Suprapubic skin (tissue), 4 donors: ENCODE measurements at places on chromosomes 4 and X.
A peak's percentile ranks its signal among the peaks of the same experiment; 100 is the strongest.

GRCh38 chr4:127622921-127623796 lies 9.6 kb upstream of the INTU start:
- peaks cover 10% of the 10 kb centered on the region for H3K27me3 ChIP-seq
- no peaks in the 10 kb centered on the region for H3K36me3 ChIP-seq
- no peak overlapping the region for H3K27ac ChIP-seq
- peaks cover 14% of the 10 kb centered on the region for H3K4me1 ChIP-seq
- H3K4me3 ChIP-seq: peak overlapping the region; percentile 57

GRCh38 chr4:109235683-109236082 lies 66.8 kb downstream of the COL25A1 start:
- no peaks in the 10 kb centered on the region for H3K4me1 ChIP-seq
- no peaks in the 10 kb centered on the region for H3K36me3 ChIP-seq

DNA sequence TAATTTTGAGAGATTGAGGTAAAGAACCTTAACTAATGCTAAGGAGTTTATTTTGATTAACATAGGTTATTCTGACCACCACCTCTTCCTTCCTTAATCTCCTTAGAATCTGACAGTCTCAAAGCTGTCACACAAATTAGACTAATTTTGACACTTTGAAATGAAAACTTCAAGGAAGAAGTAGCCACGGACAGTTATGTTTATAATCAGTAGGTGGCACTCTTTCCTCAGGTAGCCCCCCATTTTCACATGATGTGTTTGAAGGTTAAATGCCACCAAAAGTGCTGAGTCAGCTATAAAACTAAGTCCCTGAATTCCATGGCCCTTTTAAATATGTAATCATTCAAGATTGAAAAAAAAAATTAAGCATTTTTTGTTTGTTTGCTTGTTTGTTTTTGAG lies 22.4 kb downstream of the TMEM33 start:
- no peaks in the 10 kb centered on the region for H3K27me3 ChIP-seq
- H3K4me3 ChIP-seq: no peak overlapping the region
- no peak for DNase-seq
- peaks cover 19% of the 10 kb centered on the region for H3K36me3 ChIP-seq
- H3K4me1 ChIP-seq: no peaks in the 10 kb centered on the region
- no peak overlapping the region for H3K27ac ChIP-seq

DNA sequence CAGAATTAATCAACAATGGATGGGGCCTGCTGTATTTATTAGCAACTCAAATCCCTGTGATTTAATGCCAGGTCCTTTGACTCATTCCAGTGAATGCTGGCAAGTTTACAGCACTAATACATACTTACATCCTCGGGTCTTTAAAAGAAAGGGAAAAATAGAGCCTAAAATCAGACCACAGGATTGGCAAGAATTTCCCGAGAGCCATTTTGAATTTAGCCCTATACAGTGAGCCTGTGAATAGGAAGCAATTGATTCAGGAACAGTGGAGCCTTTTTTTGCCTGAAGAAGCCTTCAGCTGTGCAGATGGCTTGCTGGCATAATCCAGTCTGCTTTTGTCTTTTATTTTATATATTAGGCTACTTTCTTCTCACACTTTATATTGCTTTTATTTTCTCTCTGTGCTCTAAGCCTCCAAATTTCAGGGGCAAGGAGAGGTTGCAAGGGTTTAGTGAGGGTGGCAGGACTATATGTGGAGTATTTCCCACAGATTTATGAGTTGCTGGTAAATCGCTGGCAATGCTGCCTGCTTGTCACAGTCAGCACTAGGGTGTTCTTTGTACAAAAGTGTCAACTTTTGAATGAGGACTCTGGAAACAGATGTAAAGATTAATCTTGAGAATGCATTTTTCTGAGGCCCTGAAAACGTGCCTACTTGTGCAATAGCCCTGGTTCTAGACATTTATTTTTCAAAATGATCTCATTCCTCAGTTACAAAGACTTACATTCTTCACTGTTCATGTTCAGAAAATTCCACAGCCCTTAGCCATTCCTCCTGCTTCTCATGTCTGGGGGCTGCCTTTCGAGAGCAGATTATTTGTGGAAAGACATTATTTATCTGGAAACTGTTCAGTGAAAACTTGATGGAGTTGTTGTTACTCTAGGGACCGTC lies 303.5 kb downstream of the SPRY1 start:
- no peak overlapping the region for H3K4me3 ChIP-seq
- no peak for DNase-seq
- H3K27me3 ChIP-seq: no peaks in the 10 kb centered on the region
- no peaks in the 10 kb centered on the region for H3K36me3 ChIP-seq
- H3K27ac ChIP-seq: peak overlapping the region; percentile 73

- no peaks in the 10 kb centered on the region for H3K36me3 ChIP-seq
- DNase-seq: no peak
- H3K4me1 ChIP-seq: no peaks in the 10 kb centered on the region
- no peak overlapping the region for H3K27ac ChIP-seq
Measured at GRCh38 chrX:52420824-52421443, 52.1 kb downstream of the XAGE2 start.

GRCh38 chr4:8788174-8788573 lies 83.5 kb downstream of the HMX1 start:
- H3K4me3 ChIP-seq: no peak overlapping the region
- no peak overlapping the region for H3K27ac ChIP-seq
- H3K27me3 ChIP-seq: peaks cover 44% of the 10 kb centered on the region
- H3K4me1 ChIP-seq: no peaks in the 10 kb centered on the region
- no peak for DNase-seq

DNA sequence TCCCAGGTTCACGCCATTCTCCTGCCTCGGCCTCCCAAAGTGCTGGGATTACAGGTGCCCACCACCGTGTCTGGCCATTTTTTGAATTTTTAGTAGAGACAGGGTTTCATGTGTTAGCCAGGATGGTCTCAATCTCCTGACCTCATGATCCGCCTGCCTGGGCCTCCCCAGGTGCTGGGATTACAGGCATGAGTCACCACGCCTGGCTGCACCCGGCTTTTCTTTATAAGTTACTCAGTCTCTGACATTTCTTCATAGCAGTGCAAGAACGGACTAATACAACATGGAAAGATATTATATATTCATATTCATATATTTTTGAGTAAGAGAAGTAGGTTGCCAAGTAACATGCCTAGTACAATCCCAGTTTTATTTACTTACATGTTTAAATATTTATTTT lies 22.9 kb downstream of the SHROOM3 start:
- H3K27me3 ChIP-seq: no peaks in the 10 kb centered on the region
- DNase-seq: no peak
- H3K27ac ChIP-seq: no peak overlapping the region

GRCh38 chrX:79266702-79267101 lies 100.4 kb downstream of the ITM2A start:
- H3K27ac ChIP-seq: no peak overlapping the region
- DNase-seq: no peak
- H3K27me3 ChIP-seq: no peaks in the 10 kb centered on the region
- H3K4me3 ChIP-seq: no peak overlapping the region

- no peak for DNase-seq
- H3K27ac ChIP-seq: no peak overlapping the region
- no peaks in the 10 kb centered on the region for H3K36me3 ChIP-seq
Measured at GRCh38 chrX:121592884-121593283, 545.5 kb downstream of the GLUD2 start.

DNA sequence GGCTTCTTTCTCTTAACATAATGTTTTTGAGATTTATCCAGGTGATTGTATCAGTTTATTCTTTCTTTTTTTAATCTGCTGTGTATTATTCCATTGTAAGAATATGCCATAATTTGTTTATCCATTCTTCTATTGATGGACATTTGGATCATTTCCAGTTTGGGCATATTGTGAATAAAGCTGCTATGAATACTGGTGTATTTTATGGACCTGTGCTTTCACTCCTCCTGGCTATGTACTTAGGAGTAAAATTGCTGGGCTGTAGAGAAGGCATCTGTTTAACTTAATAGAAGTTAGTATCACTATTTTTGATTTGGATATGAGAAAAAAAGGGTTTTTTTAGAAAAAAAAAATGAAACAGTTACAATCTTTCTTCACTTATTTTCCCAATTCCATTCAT lies 50.0 kb upstream of the FAM9C start:
- peaks cover 19% of the 10 kb centered on the region for H3K4me1 ChIP-seq
- no peaks in the 10 kb centered on the region for H3K27me3 ChIP-seq
- H3K27ac ChIP-seq: no peak overlapping the region
- no peak for DNase-seq
- H3K36me3 ChIP-seq: no peaks in the 10 kb centered on the region

- peaks cover 6% of the 10 kb centered on the region for H3K27me3 ChIP-seq
- H3K4me3 ChIP-seq: peak overlapping the region; percentile 50
- peak; percentile 50 for DNase-seq
Measured at GRCh38 chrX:138709886-138710791, 1.4 kb downstream of the FGF13 start.

DNA sequence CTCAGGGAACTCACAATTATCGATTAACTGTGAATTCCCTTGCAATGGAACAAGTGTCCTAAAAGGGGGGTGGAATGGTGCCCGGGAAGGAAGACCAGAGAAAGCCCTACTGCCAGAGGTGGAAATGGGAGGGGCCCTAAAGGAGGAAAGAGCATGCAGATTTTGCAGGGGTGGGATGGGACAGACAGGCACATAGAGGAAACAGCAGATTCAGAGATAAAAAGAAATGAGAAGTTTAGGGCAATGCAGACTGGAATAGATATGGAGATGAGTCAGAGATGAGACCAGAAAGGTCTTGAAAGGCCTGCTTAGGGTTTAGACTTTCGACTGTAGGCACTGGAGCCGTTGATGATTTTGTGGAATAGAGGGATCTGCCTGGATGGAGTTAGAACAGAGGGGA lies 57.4 kb upstream of the PITX2 start:
- H3K4me1 ChIP-seq: no peaks in the 10 kb centered on the region
- no peak overlapping the region for H3K27ac ChIP-seq
- DNase-seq: no peak
- H3K36me3 ChIP-seq: no peaks in the 10 kb centered on the region
- H3K4me3 ChIP-seq: no peak overlapping the region
- no peaks in the 10 kb centered on the region for H3K27me3 ChIP-seq

DNA sequence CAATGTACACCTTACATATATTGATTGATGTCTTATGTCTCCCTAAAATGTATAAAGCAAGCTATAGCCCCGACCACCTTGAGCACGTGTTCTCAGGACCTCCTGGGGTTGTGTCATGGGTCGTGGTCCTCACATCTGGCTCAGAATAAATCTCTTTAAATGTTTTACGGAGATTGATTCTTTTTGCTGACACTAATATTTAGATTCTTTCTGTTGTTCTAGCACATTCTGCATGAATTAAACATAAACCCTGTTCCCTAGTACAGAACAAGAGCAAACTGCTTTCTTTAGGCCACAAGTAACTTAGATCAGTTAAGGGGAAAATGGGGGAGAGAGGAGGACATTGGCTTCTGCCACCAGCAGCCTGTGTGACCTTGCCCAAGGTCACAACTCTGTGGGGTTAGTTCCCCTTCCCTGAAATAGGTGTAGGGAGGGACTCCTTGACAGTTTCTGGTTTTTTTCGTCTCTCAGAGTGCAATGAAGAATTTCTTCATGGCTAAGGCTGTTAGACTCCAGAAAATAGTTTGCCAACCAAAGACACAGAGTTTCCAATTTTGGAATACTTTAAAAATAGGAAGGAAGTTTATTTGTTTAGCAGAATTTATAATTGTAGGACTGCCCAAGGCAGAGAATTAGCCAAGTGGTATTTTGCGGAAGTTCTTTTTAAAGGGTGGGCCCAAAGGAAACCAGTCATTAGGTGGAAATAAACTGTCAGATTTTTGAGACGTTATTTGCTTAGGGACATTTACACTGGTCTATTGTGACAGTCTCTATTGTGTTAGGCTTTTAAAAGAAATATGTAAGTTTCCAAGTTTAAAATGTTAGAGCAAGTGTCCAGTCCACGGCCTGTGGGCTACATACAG lies 29.4 kb downstream of the PTTG2 start:
- H3K36me3 ChIP-seq: no peaks in the 10 kb centered on the region
- peaks cover 26% of the 10 kb centered on the region for H3K4me1 ChIP-seq
- DNase-seq: no peak
- no peaks in the 10 kb centered on the region for H3K27me3 ChIP-seq
- no peak overlapping the region for H3K4me3 ChIP-seq

GRCh38 chr4:135724421-135724820 lies 1522.8 kb upstream of the PABPC4L start:
- DNase-seq: no peak
- H3K4me3 ChIP-seq: no peak overlapping the region
- H3K27me3 ChIP-seq: no peaks in the 10 kb centered on the region
- H3K4me1 ChIP-seq: no peaks in the 10 kb centered on the region
- no peak overlapping the region for H3K27ac ChIP-seq

- no peak overlapping the region for H3K27ac ChIP-seq
- H3K4me1 ChIP-seq: no peaks in the 10 kb centered on the region
- H3K4me3 ChIP-seq: no peak overlapping the region
- no peaks in the 10 kb centered on the region for H3K27me3 ChIP-seq
- no peak for DNase-seq
Measured at GRCh38 chr4:36255577-36255976, 11.3 kb upstream of the ARAP2 start.

DNA sequence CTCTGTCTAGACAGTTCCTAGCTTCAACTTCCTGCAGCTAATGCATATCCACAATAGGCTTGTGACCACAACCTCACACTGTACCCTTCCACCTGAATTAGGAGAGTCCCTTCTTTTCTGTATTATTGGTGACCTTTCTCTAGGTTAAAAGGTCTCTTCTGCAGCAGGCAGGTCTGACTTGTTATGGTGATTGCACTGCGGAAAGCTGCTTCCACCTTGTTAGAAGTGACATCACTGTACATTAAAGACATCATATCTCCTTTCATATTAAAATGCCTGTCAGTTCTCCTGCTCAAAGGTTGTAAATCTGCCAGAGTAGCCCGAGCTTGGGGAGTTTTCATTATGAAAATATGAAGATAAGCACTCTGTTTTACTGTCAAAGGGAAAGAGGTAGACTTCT lies 21.5 kb upstream of the LSM6 start:
- no peak for DNase-seq
- H3K27me3 ChIP-seq: no peaks in the 10 kb centered on the region
- H3K4me3 ChIP-seq: no peak overlapping the region
- H3K4me1 ChIP-seq: peaks cover 3% of the 10 kb centered on the region
- H3K27ac ChIP-seq: no peak overlapping the region

DNA sequence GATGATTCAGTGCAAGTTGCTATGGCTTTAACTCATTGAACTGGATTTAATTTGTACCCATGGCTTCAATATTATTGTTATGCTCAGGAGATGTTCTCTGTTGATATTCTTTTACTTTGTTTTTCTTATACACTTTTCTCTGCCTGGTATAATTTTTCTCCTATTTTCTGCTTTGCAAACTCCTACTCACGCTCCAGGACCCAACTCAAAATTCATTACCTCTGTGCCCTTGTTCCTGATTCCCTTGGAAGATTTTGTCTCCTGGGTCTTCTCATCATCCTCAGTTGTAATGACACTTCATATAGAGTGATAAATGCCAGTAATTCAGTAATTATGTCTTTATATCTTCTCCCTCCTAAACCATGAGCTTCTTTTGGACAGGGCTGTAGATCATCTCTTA lies 259.9 kb upstream of the JADE1 start:
- DNase-seq: no peak
- no peak overlapping the region for H3K27ac ChIP-seq
- H3K36me3 ChIP-seq: no peaks in the 10 kb centered on the region
- H3K27me3 ChIP-seq: no peaks in the 10 kb centered on the region
- no peak overlapping the region for H3K4me3 ChIP-seq

- H3K27me3 ChIP-seq: no peaks in the 10 kb centered on the region
- H3K27ac ChIP-seq: no peak overlapping the region
- no peaks in the 10 kb centered on the region for H3K36me3 ChIP-seq
- DNase-seq: no peak
- peaks cover 14% of the 10 kb centered on the region for H3K4me1 ChIP-seq
Measured at GRCh38 chrX:45003085-45003484, 130.1 kb downstream of the KDM6A start.
